Activated CD4-positive, CD25-positive, alpha-beta regulatory T cell treated with anti-CD3 and anti-CD28 coated beads, Interleukin-2, amount 50 U/mL, for 72 hours (primary cell): ENCODE measurements at places on chromosomes 13 and 19.
A peak's percentile ranks its signal among the peaks of the same experiment; 100 is the strongest.

- DNase-seq = no peak
These were observed 224.4 kb downstream of the TM9SF2 start for GRCh38 chr13:99725644-99726043.

DNA sequence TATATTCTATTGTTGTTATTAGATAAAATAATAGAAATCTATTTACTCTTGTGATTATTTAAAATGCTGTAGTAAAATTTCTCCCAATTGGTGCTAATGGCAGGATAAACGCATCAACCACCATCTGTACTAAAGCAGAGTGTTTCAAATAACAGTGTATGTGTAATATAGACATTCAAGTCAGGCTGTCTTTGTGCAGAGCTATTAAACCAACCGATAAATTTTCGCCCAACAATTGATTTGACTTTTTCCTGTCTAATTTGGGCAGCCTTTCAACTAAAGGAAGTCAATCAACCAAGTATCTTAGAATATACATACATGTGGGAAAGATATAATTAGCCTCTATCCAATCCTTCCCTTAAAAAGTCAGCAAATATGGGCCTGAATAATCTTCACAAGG, 5.8 kb downstream of the AMER2 start:
- no peak for DNase-seq

- no peak for DNase-seq
These were observed 125.7 kb upstream of the NBEA start for GRCh38 chr13:34816245-34816884.

GRCh38 chr13:89267734-89268133, 1596.6 kb downstream of the SLITRK5 start:
- no peak for DNase-seq

- no peak for DNase-seq
These were observed 110.6 kb downstream of the LIG4 start for GRCh38 chr13:108104736-108105135.

GRCh38 chr13:112700291-112701060, 10.6 kb downstream of the ATP11A start:
- DNase-seq = no peak

DNA sequence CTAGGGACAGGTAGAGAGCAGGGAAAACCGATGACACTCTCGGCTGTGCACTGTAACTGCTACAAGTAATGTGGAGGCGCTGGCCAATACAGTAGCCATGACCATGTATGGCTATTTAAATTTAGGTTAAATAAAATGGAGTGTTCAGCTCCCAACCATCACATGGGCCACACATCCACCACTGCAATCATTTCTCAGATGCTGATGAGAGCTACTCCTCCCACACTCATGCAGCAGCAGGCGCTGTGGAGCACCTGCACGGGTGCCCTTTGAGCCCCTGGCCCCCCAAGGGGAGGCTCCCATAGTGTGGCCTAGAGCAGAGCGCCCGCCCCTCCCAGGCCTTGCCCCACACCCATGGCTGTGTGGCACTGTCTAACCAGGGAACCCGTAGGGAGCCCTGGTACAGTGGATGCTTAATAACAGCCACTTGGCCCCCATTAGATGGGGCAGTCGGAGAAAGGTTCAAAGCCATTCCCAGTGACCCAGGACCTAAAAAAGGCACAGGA, 6.0 kb downstream of the ACP4 start:
- no peak for DNase-seq

DNA sequence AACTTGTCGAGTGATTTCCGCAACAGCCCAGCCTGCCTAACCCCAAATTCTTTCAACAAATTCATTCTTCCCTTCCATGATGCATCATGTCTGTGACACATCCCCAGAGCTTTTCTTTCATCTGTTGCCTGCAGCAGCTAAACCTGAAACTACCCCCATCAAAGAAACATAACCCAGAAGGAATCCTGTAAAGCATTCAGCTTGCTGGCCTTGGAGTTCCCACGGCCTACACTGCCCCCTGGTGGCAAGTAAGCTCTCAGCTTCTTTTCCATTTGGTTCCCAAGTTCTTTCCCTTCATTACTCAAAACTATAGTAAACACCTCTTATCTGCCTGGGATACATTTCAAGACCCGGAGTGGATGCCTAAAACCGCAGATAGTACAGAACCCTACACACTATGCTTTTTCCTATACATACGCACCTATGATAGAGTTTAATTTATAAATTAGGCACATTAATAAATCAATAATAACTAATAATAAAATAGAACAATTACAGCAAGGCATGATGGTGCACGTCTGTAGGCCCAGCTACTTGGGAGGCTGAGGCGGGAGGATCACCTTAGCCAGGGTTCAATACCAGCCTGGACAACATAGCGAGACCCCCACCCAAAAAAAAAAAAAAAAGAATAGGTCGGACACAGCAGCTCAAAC, 7.4 kb downstream of the ETHE1 start:
- DNase-seq = peak; percentile 77

DNA sequence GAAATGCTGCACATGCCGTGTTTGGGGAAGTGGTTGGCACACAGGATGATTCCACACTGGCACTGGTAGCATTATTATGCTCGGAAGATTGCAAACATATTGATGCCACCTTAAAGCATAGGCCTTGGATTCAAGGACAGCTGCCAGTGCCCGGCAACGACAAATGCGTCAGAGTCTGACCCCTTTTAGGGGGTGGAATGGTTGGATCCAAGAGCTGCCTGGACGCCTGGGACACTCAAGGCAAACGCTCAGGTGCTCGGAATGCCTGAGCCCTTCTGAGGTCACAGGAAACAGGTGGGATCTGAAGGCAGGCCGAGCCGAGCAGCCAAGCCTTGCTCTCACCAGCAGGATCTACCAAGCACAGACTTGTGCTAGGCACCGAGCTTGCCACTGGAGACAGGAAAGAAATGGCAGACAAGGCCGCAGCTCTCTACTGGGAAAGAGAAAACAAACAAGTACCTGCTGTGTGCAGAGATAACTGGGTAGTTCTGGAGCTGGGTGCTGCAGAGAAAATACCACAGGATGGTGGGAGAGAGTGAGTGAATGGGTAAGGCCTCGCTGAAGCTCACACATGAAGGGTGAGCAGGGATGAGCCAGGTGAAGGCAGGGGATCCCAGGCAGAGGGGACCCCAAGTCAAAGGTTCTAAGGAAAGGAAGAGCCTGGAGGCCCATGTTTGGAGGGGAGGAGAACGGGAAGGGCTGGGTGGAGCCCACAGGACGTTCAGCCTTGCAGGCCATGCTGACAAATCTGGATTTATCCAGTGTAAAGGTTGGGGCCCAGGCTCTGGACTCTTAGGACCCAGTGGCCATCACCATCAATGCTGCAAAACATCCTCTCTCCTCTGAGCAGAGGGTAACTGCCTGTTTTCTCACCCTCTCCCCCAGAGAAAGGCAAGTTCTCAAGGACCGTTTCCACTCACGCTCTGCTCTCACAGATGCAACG, 9.2 kb downstream of the RANBP3 start:
- no peak for DNase-seq

GRCh38 chr13:95684418-95684817, 7.5 kb downstream of the DNAJC3 start:
- no peak for DNase-seq

GRCh38 chr13:112392719-112393118, 16.6 kb downstream of the SPACA7 start:
- no peak for DNase-seq

DNA sequence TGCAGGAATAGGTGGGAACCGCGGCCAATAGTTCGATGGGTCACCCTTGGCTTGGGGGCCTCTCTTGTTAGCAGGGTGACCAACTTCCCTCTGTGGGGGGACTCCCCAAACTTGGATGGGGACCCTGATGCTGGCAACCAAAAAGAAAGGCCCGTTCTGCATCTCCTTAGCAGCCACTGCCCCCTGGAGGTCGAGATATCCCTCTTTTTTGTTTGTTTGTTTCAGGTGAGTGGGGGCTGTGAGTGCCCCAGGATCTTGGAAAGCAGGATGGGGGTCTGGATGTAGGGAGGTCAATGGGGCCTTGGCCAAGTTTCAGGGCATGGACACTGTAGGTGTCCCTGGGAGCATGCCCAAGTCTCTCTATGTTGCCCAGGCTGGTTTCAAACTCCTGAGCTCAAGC, 7.7 kb upstream of the CRTC1 start:
- DNase-seq = no peak
